Right atrium auricular region (tissue), 2 donors: ENCODE measurements at places on chromosomes 7 and 10.

DNA sequence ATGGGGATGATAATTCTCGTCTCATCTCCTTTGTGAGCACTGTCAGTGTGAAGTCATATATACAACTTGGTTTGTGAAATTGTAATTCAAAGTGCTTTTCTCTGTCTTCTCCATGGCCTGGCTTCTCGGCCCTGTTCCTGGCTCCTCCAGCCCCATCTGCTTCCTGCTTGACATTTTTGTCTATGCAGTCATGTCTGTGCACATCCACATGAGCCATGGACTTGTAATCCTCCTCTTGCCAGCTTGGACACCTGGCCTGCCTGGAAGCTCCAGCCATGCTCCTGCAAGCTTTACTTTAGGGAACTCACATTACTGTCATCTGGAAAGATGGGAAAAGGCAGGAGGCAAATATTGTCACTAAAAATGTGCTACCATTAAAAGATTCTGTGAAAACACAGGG, 576.0 kb upstream of the DPP6 start:
- DNase-seq: no peak

DNA sequence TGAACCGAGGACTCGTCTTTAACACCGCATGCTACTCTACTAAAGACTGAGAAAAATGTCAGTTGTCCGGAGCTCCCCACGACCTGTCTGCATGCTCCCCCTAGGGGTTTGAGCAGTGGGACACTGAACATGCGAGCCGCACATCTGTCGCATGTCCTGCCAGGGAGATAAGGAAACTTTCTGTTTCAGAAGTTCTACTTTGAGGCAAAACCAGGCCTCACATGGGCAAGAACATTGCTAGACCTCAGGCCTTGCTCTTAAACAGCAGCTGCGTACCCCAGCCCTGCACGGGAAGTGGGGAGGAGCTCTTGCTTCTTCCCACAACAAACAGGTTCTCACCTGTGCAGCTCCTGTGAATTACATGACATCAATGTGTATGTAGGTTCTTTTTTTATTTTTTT, 30.3 kb upstream of the HERPUD2 start:
- DNase-seq: no peak

GRCh38 chr7:147978201-147978600, 612.4 kb upstream of the C7orf33 start:
- no peak for DNase-seq

GRCh38 chr7:92569137-92569536, 21.1 kb downstream of the FAM133B start:
- no peak for DNase-seq

DNA sequence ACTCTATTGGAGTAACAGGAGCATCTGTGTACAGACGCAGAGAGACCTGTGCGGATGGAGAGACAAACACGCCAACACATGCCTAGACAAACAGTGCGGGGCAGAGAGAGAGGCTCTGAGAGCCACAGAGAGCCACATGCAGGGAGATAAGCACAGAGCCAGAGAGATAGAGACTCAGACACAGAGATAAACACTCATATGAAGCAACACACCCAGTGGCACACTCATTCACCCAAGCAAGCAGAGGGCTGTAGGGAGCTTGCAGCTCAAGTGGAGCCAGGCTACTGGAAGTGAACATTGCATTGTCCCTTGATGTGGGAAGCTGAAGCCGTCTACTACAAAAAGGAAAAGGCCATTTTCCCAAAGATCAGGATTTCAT, 46.6 kb upstream of the PODXL start:
- no peak for DNase-seq

- no peak for DNase-seq
These were observed 19.9 kb upstream of the MAP3K8 start for GRCh38 chr10:30413996-30414576.

DNA sequence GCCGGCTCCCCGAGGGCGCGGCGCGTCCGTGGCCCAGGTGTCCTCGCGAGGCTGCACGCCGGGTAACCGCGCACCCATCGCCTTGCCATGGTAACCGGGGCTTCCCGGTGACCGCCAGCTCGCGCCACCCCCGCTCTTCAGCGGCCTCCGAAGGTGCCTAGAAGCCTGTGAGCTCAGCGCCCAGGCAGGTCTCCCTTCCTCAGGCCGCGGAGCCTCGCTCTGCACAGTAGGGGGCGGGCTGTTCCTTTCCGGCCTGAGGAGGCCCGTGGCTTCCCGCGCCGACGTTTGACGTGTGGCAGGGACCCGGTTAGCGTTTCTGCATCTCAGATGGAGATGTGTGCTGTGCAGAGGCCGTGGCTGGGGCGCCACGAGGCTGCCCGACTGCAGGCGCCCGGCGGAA, 117.1 kb downstream of the DYNC2I1 start:
- DNase-seq: no peak

GRCh38 chr7:105786520-105787470, 89.6 kb downstream of the ATXN7L1 start:
- DNase-seq: no peak
